Activated T-helper 9 cell treated with anti-CD3 and anti-CD28 coated beads, Interleukin-2, amount 50 U/mL, for 16 hours (primary cell): ENCODE measurements at places on chromosomes 5 and 9.

DNA sequence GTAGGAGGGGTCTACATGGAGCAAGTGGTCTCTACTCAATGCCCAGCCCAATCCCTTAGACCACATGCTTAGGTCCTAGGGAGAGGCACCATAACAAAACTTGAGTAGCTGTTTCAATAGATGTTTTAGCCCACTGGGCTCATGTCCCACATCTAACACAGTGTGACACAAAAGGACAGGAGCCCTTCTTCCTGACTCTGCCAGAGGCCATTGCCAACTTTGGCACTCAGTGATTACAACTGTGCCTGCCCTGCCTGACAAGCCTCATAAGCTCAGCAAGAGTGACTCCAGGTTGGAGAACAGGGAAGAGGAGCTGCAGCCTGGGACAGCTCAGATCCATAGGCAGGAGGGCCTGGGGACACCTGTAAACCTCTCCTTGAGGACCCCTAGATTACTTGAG lies 230.8 kb downstream of the ENC1 start:
- DNase-seq: no peak

GRCh38 chr9:129889941-129890717 lies 54.9 kb downstream of the USP20 start:
- peak; percentile 64 for DNase-seq

- DNase-seq: no peak
Observed at GRCh38 chr9:99286536-99286935, 64.5 kb downstream of the SEC61B start.

DNA sequence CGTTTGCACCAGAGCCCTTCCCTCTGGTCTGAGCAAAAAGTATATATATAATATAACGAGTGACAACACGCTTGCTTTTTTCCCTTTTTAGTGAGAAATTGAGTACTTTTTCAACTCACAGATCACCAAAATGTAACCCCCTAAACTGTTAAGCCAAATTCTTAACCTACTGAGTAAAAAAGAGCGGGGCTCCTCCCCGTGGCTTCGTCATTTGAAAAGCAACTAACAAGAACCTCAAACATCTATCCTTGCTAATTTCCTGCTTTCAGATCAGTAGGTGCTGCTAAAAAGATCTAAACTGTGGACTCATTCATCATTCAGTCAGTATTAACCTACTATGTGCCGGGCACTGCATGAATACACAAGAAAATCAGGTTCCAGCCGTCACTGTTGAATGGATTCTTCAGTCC lies 1.0 kb upstream of the PTBP3 start:
- DNase-seq: peak; percentile 34

DNA sequence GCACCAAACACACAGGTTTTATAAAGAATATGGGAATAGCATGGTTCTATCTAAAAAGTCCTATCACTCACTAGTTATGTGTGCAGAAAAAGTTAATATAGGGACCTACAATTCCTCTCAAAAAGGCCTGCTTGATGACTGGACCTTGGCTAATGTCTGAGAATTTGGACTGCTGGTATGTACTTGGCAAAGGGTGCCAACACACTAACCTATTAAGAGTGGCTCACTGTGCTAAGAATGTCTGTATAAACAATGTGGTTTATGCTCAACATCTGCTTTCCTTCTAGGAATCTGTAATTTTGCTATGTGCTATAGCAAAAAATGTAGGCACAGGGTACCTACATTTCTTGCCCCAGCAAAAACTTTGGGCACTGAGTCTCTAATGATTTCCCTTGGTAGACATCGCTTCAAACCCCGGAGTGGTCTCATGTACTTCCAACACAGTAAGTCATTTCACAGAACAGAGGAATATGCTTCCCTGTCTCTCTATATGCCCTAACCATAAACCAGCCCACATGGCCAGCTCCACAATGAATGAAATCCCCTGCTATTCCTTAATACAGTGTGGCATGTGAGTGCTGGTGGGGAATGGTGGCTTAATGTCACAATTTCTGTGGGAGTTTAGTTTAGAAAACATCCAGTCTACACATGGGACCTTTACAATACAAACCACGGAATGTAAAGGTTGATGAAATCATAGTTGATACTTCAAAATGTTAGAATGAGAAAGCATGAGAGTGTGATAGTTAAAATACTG lies 101.7 kb downstream of the UBAP2 start:
- DNase-seq: no peak

DNA sequence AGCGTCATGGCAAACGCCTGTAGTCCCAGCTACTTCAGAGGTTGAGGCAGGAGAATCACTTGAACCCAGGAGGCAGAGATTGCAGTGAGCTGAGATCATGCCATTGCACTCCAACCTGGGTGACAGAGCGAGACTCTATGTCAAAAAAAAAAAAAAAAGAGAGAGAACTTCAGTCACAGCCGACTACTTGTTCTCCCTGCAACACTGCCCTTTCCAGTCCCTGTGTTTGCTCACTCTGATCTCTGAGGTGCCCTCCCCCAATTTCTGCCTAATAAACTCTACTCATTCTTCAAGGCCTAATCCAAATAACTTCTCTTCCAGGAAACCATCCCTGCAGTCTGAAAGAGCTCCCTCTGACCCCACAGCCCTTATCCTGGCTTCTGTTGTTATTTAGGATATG lies 28.1 kb downstream of the GFRA3 start:
- DNase-seq: no peak

GRCh38 chr9:99479929-99480328 lies 257.8 kb downstream of the SEC61B start:
- no peak for DNase-seq

DNA sequence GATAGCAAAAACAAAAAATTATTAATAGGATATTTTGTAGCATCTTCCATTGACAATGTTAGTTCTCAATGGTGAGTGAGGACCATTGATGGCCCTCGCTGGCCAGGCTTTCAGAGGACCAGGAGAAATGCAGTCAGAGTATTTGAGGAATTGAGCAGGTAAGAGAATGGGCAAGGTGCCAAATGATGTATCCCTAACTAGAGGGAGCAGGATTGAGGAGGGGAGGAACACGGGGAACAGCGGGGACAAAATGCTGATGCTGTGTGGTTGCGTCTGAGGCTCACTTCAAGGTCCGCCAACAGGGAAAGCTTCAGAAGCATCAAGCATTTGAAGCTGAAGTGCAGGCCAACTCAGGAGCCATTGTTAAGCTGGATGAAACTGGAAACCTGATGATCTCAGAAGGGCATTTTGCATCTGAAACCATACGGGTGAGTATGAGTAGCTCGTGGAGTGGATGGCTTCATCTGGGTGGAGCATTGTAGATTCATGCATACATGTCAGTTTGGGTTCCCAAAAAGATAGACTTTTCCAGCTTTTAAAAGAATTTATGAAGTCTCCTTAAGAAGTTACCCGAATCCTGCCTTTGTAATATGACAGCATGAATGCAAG lies 16.2 kb downstream of the SPTAN1 start:
- DNase-seq: no peak

DNA sequence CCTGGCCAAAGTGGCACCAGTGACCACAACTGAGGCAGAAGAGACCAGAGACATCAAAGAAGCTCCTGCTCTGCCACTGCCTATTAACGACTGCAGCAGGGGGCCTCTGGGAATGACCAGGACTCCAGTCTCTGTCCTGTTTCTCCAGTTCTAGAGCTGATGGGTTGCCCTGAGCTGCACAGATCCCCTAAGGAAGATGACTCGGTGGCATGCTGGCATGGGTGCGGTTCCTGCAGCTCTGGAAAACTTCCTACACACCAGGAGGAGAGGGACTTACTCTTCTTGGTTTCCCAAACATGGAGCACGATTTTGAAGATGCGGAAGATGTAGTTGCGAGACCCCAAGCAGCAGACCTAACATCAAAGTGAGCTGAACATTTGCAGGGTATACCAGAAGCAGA lies 2.7 kb downstream of the SLIT3 start:
- no peak for DNase-seq

- DNase-seq: no peak
Observed at GRCh38 chr9:86795823-86796553, 151.3 kb downstream of the GAS1 start.
